ENCODE measurements at places on chromosomes 5 and 9.

DNA sequence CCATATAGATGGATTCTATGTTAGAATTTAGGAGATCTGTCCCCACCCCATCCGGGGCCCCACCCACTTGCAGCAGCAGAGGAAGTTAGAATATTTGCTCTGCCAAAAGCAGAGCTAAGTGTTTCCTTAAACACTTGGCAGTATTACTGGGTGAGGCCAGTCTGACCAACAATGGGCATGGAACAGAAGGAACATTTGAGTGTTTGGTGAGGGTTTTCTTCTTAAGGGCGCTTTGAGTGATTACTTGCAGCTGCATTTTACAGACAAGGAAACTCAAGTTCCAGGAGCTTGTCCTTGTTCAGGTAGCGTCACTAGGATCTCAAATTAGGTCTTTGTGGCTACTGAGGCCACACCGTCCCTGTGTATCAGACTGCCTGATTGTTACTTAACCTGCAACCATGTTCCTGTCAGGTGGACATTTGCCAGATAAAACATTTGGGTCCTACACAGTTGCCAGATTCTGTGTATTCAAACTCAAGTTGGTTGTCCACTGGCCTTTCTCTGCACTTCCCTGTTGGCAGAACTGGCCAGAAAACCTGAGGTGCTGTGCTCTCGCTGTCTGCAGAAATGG lies 59.3 kb downstream of the SLC46A2 start:
- DNase-seq = no peak

DNA sequence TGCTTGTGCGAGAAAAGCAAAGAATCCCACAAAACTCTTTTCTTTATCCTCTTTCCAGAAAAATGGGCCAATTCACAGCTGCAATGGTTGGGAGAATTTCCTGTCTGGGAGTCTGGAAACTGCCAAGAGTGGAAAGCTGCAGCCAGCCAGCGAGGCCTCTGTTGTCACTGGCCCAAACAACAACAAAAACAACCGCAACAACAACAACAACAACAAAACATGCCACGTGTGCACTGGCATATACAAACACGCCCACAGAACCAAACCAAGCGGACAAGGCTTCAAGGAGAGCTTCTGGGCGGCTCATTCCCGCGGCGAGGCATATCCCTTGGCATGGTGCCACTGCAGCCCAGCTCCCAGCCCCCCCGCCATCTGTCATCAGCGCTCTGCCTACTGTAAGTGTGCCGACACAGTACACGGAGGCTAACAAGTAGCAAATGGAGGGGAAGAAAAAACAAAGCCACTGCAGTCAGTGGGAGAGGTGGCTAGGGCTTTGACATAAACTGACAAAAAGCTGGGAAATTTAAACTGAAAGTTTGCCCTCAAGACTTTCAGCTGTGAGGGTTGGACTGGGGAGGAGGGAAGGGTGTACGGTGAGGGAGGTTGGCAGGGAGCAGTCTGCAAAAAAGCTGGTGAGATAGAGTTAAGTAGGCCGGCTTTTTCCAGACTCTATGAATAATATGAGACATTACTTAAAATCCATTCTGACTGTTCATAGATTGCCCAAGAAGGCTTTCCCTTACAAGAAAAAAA lies 165.0 kb upstream of the ZNF462 start:
- peak; percentile 48 for DNase-seq

- no peak for DNase-seq
Observed at GRCh38 chr9:136688274-136689107, 1.2 kb upstream of the AGPAT2 start.

GRCh38 chr5:38424148-38425060 lies 132.0 kb downstream of the LIFR start:
- DNase-seq = no peak

- DNase-seq = no peak
Observed at GRCh38 chr5:81907012-81907635, 64.7 kb upstream of the ATG10 start.

DNA sequence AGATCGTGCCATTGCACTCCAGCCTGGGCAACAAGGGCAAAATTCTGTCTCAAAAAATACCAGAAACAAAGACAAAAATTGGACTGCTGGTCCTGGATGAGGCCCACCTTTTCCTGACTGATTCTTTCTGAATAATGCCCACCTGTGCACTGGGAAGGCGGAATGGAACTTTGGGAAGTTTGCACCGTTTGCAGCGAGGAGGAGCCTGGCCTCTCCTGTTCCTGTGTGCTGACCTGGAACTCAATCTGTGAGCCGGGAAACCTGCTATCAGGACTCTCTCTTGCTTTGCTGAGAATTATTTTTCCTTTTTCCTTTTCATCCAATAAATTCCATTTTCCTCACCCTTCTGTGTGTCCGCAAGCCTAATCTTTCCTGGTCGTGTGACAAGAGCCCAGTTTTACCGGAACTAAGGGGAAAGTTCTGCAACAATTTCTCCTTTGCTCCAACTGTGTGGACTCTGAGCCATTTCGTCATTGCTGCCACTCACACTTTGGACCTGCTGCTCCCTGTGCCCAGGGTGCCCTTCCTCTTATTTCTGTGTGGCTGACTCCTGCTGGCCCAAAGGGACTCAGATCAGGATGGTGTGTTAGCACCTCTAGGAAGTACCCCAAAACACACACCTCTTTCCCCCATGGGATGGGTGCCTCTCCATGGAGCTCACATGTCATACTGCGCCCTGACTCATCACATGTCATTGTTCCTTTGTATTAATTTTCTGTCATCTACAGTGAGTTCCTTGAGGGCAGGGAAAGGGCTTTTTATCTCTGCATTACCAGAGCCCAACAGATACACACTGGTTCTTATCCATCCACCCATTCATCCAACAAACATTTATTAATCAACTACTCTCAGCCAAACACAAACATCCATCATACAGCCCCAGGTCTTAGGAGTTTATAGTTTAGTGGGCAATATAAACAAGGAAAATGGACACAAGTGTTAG lies 4.7 kb upstream of the GLRX start:
- DNase-seq = no peak

- DNase-seq = no peak
Observed at GRCh38 chr5:175535796-175536195, 57.4 kb downstream of the SFXN1 start.

DNA sequence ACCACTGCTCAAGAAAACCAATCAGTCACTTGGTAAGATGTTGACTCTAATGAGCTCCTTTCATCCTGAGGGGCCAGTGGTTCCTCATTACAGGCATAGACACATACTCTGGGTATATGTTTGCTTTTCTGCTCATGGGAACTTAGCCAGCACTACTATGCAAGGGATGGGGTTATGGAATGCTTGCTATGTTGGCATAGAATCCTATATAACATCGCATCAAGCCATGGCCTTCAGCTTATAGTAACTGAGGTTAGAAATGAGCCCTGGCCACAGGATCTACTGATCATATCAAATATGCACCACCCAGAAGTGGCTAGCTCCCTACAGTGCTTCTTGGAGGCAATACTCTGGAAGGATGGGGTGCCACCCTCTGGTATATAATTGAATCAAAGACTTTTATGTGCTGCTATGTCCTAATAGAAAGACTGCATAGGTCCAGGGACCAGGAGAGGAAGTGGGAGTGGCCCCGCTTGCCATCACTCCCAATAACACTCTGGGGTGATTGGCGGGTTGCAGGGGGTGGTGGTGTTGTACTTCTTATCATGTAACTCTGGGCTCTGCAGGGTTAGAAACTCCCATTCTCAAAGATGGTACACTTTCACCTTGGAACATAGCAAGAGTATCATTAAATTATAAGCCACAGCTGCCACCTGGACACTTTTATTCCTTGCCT lies 70.3 kb downstream of the ZNF366 start:
- DNase-seq = no peak

GRCh38 chr5:23389291-23390101 lies 117.9 kb upstream of the PRDM9 start:
- DNase-seq = no peak

- DNase-seq = no peak
Observed at GRCh38 chr9:3721096-3721495, 195.3 kb upstream of the RFX3 start.

DNA sequence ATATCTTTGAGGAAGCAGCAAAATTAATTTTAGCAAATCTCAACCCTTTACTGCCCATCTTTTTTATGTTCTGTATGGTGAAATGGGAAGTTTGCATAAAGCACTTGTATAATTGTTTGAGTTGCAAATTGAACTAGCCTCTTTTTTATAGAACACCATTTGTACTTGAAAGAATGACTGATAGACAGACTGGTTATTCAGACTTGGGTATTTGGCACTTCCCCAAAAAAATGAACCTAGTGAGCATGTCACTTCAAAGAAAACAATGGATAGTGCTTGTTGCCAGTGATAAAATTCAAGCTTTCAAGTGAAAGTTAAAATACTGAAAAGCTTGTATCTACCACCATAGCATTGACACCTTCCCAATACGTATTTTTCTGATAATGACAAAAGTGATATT lies 115.8 kb downstream of the ERCC6L2 start:
- DNase-seq = no peak

- no peak for DNase-seq
Observed at GRCh38 chr5:157359356-157360055, 93.6 kb downstream of the CYFIP2 start.

DNA sequence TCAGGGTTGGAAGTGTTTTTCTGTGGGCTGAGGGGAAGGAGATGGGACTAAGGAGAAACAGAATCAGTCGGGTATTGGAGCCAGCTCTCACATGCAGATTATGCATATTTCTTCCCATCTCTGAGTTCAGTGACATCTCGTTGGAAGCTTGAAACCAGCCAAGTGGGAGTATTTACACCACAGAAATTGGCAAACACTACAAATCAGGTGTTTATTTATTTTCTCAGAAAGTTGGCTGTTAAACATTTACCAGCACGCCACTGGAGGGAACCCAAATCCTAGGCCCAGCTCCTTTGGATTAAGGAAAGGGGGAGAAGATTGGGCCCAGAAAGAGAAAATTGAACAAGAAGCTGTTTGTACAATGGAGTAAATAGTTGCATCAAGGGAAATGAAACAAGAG lies 72.1 kb upstream of the PITX1 start:
- DNase-seq = no peak

DNA sequence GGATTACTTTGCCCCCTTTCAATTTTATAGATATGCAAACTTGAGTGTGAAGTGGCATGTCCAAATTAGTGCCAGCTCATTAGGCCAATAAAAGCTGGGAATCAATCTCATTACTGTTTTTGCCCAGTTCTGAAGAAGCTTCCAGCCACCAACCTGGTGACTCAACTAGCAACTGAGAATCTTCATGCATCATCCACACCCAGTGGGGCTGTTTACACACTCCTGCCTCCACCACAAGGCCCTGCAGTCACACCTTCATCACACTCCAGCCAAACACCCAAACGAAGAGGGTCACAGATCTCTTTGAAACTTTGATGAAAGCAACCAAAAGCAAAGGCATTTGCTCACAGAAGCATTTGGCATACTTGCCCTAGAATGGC lies 41.3 kb upstream of the S1PR3 start:
- DNase-seq = no peak

- DNase-seq = no peak
Observed at GRCh38 chr9:69873401-69873950, 52.9 kb downstream of the CFAP95 start.

DNA sequence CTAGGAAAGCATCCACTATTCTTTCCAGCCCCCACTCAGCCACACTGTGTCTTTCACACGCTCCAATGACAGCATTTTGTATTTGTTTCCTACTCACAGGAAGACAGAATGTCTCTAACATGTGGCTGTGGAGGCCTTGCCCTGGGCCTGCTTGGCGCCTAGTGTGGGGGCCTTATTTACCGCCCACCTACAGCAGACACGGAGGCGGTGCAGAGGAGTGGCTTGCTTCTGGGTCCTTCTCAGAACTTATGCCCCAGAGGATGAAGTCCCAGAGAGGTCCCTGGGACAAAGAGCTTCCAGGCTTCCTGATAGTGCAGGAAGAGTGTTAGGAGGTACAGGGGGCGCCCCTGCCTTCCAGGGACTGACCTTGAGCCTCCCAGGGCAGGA lies 8.5 kb upstream of the MRNIP start:
- no peak for DNase-seq

- DNase-seq = no peak
Observed at GRCh38 chr5:133663397-133664054, 51.2 kb upstream of the FSTL4 start.

DNA sequence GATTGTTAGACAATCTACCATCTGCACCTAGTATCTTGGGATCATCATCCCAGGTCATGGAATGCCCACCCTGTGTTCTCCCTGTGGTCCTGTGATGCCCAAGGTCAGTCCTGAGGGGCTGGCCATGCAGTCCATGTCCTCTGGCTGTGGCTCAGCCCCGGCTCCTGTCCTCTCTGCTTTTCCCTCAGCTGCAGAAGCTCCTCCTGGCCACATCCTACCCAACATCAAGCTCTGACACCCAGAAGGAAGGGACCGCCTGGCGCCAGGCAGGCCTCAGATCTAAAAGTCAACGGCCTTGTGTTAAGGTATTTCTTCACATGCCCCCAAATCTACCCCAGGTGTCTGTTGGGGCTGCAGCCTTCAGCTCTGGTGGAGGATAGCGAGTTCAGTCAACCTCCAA lies 100.5 kb downstream of the PPARGC1B start:
- DNase-seq = no peak

- DNase-seq = no peak
Observed at GRCh38 chr5:11273180-11273903, 512.3 kb upstream of the DAP start.

DNA sequence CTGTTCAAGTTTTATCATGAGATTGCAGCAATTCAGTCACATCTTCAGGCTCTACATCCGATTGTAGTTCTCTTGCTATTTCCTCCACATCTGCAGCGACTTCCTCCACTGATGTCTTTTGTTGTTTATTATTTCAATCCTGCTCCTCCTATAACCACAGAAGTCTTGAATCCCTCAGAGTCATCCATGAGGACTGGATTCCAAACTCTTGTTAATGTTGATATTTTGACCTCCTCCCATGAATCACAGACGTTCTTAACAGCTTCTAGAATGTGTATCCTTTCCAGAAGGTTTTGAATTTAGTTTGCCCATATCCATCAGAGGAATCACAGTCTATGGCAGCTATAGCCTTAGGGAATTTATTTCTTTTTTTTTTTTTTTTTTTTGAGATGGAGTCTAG lies 3.6 kb downstream of the FBXO38 start:
- DNase-seq = peak; percentile 71

DNA sequence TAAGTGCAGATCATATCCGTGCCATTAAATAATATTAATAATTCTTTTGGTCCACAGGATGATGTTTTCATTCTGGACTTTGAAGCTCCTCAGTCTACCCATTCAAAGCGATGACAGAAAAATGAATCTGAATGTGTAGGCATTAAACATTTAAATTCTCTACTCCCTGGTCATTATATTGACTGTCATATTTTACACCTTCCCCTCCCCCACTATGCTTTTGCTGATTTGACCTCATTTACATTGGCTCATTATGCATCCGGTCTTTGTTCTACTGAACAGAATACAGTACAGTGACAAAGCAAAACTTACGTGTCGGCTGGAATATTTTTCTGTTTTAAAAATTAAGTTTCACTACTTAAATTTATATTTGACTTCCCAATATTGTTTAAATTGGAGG lies 289.7 kb upstream of the TMEM161B start:
- DNase-seq = no peak

GRCh38 chr9:21728781-21729180 lies 73.7 kb upstream of the MTAP start:
- DNase-seq = no peak

DNA sequence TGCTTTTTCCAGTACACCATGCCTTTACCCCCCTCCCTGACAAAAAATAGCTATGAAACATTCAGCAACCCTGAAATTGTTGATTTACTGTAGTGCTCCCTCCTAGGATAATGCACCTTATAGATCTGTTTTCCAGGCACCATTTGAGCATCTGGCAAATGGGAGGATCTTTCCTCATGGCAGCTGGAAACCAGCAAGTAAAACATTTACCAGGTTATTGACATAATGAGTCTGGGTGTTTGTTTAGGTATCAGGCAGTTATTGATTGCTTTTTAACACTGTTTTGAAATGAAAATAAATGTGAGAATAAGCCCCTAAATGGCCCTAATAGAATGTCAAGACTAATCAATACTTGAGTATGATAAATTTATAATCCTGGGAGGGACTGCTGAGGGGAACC lies 57.3 kb upstream of the KLF4 start:
- DNase-seq = no peak

Data from AG09309 (cell line).